ENCODE measurements at places on chromosomes 5 and 9.

DNA sequence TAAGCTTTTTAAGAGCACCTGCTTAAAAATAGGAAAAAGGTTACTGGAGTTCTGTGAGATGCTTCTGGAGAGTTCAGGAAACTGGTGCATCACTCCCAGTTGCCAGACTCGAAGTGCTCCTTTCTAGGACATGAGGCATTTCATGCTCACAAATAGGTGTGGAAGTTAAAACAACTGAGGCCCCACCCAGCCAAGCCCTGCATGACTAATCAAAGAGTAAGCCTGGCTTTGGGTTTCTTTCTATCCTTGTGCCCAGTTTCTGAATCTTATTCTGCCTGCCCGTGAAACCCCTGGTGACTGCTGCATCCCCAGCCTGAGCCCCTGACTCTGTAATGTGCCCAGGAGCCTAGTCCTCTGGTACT is 7.7 kb downstream of the SPINK9 start:
- DNase-seq = no peak

DNA sequence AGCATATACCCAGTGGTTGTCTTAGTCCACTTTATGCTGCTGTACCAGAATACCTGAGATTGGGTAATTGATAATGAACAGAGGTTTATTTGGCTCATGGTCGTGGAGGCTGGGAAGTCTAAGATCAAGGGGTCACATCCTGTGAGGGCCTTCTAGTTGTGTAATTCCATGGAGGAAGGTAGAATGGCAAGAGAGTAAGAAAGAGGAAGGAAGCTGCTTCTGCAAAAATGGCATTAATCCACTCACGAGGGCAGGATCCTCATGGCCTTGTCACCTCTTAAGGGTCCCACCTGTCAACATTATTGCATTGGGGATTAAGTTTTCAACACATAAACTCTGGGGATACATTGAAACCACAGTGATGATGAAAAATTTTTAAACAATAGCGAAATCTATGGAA is 17.0 kb downstream of the BTNL8 start:
- DNase-seq = no peak

DNA sequence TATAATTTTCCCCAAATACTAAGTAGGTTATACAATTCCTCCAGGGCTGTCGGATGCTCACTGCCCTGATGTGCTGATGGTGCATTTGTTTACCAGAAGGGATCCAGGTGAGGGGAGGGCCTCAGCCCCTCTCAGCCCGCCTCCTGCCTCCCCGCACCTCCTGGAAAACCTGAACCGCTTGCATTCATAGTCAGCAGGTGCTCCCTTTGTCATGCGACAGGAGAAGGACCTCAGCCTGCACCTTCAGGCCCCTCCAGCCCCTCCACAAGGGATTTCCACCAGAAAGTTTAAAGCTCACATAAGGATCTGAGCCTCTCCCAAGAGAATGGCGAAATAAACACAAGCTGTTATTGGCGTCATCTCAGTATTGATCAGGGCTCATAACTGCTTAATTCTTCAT is 36.5 kb upstream of the NTNG2 start:
- DNase-seq = no peak

- no peak for DNase-seq
These were observed 10.2 kb upstream of the LARS1 start for GRCh38 chr5:146192571-146193043.

- no peak for DNase-seq
These were observed 52.6 kb downstream of the INIP start for GRCh38 chr9:112665347-112665746.

- no peak for DNase-seq
These were observed 135.4 kb downstream of the ISL1 start for GRCh38 chr5:51518607-51519006.

All from effector memory CD4-positive, alpha-beta T cell (primary cell).